Mucosa of gallbladder (tissue), 1 donor: ENCODE measurements at places on chromosomes 2 and 18.

DNA sequence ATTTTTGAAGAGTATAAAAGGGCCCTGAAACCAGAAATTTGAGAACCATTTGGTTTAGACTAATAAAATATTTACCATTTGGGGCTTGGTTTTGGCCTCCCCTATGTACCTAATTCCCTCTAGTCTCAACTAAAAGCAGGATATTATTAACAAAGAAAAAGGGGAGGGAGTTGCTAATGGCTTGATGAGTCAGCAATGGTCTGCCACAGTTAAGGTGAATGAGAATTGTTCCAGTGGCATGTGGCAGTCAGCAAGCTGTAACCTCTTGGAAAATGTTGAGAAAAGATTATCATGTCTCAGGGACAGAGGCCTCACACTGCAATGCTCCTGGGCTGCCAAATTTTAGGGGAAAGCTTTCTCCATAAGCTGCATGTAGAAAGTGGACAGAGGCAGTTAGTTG, 20.1 kb upstream of the SLC39A10 start:
- DNase-seq: no peak

GRCh38 chr2:88049622-88050021, 6.0 kb downstream of the KRCC1 start:
- no peak for DNase-seq

GRCh38 chr2:46559261-46559660, 79.9 kb downstream of the TMEM247 start:
- DNase-seq: no peak

DNA sequence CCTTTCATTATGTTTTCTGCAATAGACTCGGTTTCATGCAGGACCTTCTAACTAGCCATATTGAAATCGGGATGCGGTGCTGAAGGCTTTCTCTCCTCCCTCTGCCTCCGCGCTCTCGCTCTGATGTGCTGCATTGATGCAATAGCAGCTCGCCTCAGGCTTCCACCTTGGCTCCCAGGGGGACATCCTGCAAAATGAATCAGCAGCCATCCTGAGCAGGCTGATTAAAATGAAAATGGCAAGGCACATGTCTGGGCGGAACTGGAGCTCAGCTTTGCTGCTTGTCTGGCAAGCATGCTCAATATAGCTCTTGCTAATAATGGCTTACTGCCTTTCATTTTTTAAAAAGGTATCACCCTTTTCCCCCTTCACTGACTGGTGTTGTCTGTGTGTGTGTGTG, 806 bp upstream of the MYT1L start:
- no peak for DNase-seq

DNA sequence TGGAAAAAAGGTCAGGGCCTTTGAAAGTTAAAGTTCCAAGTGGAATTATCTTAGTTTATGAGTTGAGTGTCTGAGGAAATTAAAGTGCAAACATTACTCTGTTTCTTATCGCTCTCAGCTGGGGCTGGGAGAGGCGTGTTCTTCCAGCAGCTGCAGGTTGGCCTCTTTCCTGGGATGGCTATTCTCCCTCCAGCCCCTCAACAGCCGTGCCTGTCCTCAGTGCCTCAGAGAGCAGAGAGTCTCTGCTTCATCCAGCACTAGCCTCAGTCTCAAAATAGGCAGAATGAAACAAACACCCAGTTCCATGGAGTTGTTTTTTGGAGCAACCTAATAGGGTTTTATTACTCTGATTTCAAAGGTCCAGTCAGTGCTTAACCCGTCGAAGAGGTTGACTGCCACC, 298.1 kb downstream of the GALR1 start:
- no peak for DNase-seq

DNA sequence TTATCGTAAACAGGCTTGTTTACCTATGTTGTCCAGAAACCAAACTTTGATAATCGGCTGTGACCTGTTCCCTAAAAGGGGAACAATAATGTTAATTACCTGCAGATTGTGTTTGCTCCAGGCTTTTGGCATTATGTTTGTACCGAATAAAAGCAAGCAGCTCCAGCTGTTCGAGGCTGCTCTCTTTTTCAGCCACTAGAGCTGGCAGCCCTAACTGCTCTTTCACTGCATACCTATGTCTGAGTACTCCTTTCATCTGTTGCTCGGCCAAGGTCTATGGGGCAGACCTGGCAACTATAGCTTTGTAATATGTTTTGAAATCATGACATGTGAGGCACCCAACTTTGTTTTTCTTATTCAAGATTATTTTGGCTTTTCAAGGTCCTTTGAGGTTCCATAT, 77.8 kb upstream of the EHBP1 start:
- DNase-seq: no peak

DNA sequence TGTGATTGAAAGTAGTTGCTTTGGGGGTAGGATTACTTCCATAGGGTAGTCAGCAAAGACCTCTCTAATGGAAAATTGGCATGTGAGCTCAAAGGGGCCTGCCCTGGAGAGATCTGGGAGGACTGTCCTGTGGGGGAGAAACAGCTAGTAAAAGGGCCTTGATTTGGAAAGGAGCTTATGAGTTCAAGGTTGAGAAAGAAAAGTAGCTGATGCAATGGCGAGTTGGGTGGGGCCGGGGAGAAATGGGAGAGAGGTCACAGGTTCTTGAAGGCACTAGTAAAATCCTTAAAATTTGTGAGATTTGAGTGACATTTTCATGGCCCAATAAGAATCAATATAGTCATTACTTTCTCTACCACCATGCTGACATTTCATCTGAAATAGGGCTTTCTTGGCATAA, 82.0 kb upstream of the CCDC195 start:
- no peak for DNase-seq

DNA sequence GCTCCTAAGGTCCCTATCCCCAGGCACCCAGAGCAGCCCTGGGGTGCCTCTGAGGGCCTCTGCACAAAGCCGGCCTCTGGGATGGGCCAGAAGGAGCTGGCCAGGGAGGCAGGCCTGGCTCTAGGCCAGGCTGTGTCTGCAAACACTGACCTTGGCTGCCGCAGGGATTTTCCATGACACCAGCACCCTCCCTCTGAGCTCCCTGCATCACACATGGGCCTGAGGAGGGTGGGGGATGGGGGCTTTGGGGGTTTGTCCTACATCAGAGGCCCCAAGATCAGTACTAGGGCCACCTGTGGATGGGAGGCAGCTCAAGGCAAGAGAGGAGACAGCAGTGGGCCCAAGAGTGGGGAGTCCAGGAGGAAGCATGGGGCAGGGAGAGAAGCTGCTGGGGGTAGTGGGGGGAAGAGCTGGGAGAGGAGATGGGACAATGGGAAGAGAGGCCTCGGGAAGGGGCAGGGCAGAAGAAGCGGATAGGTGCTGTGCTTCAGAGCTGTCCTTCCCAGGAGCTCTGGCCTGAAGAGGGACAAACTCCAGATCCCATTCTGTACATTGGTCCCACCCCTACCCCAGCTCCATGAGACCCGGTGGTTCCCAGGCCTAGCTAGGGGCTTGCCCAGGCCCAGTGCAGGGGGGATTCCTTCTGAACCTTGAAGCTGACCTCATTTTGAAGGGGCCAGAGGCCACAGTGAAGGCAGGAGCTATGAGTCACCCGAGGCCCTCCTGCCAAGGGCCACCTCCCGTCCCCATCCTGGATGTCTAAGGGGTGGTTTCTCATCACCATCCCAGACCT, 28.0 kb downstream of the KCNK3 start:
- peak; percentile 81 for DNase-seq

DNA sequence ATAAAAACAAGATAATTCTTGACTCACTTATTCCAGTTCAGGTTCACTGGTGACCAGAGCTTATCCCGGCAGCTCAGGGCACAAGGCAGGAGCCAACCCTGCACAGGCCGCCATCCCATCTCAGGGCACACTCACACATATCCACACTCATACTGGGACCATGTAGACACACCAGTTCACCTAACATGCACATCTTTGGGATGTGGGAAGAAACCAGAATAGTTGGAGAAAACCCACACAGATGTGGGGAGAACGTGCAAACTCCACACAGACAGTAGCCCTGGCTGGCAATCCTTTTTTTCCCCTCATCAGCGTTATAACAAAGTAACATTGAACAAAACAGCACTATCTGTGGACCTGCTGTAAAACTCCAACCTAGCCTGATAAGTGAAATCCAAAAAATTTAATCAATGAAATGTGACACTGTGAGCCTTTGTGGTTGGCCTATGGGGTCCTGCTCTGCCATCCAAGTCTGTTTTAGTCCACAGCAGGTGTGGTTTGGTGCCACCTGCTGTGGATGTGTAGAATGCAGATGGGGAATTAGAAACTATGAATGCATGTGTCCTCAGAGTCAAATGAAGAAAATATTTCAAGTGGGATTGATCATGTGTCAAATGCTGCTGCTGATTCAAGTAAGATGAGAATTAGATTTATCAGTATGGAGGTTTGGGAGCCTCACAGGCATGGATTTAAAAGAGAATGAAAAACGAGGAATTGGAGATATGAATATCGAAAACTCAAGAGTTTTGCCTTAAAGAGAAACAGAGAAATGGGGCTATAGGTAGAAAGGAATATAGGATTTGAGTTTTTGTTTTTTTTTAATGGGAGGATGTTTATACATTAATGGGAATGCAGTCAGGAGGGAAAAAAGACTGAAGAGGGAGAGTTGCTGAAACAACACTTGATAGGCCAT, 47.0 kb downstream of the UGP2 start:
- DNase-seq: peak; percentile 39

DNA sequence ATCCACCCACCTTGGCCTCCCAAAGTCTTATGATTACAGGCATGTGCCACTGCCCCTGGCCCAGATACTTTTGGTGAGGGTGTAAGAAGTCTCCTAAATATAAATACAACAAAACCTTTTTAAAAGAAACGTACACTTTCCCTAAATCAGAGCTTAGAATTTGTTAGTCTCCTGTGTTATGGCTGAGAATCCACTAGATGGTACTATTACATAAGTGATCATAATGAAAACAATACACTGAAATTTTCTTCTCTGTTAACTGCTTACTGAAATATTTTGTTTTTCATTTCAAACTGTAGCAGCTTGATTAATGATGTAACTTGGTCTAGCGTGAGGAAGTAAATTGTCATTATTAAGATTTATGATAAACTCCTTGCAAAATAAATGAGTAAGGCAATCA, 74.8 kb upstream of the FAM98A start:
- no peak for DNase-seq

GRCh38 chr2:127695491-127696472, 5.5 kb upstream of the SFT2D3 start:
- DNase-seq: peak; percentile 61

DNA sequence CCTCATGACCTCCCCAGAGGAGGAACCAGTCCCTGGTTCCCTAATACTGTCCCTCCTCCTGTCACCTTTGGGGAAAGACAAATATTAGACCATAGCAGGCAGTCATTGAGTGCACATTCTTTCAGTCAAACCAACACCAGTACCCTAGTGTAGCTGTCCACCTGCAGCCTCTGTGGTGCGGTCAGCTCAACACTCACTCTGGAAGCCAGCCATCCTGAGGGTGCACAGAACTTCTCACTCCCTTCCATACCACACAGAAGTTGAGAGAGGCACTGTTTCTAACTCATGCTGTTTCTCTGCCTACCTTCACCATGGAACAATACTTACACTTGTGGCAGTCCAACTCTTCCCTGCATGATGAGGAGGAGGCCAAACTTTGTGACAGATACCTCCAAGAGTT, 232.6 kb upstream of the FBXO11 start:
- DNase-seq: no peak

DNA sequence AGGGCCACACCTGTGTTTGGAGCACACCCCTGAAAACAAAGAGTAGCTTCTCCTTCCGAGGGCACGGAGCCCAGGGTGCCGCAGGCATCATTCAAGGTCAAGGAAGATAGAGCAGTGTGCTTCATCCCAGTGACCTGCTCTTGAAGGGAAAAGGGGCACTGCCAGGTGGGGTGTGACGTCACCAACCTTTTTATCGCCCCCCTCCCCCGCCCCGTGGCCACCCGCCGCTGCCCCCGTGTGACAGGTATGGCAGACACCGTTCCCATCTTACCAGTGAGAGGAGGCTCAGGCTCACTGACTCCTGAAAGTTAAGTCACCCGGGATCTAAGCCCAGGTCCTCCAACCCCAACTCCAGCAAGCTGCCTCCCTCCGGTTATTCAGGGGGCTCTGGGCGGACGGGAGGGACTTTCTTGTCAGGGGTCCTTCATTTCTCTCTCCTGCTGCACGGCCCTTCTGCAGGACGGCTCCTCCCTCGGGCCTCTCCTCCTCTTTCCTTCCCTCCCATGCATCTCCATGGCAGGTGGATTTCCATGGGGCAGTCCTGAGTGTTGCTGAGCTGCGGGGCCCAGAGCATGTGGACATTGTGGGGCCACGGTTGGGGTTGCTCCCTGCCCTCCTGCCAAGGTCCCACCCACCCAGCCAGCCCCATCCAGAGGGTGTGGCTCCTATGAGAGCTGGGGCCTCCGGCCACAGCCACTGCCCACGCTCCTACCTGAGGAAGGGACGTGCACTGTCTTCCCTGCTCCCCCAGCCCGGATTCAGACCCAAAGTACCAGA, 114.1 kb upstream of the HDAC4 start:
- DNase-seq: no peak

DNA sequence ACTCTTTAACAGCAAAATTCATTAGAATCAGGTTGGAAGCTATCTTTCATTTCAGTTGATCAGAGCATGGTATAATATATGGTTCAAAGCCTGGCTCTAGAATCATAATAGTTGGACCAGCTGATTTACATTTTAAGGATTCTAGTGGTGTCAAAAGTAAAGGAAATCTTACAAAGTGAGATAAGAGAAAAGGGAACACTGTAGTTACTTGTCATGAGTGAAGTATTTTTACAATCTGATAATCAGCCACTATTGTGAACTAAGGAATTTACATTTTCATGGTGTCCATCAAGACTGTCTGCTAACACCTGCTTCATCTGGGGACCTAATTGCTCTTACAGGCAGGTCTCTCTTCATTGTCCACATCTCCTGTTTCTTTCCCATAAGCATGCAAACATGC, 161.1 kb downstream of the SLC39A10 start:
- DNase-seq: no peak

- DNase-seq: no peak
These were observed 199.7 kb downstream of the ANKRD30B start for GRCh38 chr18:14947482-14948162.

DNA sequence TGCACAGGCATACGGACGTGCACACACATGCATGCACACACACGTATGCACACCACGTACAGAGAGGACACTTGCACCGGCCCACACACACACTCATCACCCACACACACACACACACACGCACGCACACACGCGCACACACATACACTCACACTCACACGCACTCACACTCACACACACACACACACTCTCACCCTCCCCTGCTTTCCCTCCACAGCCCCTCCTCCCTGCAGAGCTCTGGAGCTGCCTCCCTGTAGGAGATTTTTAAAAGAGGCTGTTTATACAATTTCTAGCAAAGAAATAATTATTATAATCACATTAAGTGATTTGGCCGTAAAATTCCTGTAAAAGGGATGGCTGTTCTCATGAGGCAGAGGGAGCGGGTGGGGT, 36.5 kb upstream of the SNED1 start:
- peak; percentile 9 for DNase-seq

- no peak for DNase-seq
These were observed 7.8 kb upstream of the NPAS2 start for GRCh38 chr2:100812116-100812515.

- no peak for DNase-seq
These were observed 58.2 kb downstream of the MYO1B start for GRCh38 chr2:191303140-191304005.

DNA sequence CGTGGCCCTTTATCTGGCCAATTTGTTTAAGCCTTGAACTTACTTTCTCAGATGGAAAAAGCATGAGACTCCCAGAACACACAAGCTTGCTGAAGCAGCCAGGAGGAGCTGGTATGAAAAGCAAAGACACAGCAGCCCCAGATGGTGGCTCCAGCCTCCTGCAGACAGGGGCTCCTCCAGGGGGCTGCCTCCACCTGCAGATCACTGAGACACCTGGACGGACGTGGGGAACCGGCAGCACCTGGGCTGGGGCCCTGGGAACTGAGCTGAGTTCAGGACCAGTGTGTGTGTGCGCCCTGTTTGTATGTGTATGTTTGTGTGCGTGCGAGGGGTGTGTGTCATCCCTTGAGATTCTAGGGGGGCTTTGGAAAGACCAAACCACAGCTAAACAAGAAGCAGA, 8.6 kb downstream of the CYS1 start:
- DNase-seq: no peak
